ENCODE measurements at places on chromosomes 16 and 17.

DNA sequence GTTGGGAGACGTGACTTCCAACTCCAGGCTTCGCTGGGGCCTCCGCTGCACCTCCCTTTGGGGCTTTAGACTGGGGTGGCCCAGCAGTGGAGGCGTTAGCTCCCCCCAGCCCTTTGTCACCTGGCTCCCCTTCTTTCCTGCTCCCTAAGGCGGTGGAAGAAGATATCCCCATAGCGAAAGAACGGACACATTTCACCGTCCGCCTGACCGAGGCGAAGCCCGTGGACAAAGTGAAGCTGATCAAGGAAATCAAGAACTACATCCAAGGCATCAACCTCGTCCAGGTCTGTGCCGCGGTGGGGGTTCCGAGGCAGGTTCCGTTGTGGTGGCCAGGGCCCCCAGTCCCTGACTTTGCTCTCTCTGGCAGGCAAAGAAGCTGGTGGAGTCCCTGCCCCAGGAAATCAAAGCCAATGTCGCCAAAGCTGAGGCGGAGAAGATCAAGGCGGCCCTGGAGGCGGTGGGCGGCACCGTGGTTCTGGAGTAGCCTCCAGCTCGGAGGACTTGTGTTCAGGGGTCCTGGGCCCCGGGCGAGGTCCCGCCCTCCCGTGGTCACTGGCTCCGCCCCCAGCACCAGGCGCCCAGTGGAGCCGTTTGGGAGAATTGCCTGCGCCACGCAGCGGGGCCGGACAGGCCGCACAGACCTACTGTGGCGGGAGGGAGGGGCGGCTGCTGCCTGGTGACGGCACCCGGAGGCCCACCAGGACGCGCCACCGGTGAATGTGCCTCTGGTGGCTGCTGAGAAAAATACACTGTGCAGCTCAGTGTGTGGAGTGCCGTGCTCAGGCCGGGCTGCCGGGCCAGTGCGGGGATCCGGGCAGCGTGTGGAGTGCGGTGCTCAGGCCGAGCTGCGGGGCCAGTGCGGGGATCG is 3.8 kb downstream of the MRPL12 start:
- no peak for DNase-seq

- DNase-seq, result peak; percentile 98
These were observed 2.3 kb upstream of the UBALD2 start for GRCh38 chr17:76262732-76263344.

GRCh38 chr17:29930409-29931010 is 482 bp upstream of the SSH2 start:
- DNase-seq, result no peak

DNA sequence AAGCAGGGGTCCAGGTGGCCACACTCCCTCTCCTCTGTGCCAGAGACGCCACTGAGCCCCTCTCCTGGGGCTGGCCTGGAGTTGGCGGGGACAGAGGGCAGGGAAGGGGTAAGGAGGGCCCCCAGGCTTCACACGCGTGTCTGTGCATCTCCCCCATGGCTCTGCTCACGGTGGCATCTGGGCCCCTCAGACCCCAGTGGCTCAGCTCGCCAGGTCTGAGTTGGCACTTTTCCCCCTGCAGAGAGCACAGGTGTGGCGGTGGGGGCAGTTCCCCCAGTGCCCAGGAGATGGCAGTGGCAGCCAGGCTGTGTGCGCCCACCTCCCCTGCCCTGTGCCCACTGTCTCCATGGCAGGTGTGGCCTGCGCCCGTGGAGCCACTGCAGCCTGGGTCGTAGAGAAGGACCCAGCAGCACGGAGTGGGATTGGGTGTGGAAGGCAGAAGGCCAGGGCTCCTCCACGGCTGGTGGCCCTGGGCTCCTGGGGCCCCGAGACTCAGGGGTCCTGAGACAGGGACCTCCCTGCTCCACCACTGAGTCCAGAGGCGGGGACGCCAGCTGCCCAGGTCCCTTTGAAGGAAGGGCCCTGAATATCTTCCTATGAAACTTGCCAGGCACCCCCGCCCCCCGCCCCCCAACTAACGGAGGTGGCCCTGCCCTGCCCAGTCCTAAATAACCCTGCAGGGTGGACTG is 4.3 kb upstream of the APRT start:
- no peak for DNase-seq

DNA sequence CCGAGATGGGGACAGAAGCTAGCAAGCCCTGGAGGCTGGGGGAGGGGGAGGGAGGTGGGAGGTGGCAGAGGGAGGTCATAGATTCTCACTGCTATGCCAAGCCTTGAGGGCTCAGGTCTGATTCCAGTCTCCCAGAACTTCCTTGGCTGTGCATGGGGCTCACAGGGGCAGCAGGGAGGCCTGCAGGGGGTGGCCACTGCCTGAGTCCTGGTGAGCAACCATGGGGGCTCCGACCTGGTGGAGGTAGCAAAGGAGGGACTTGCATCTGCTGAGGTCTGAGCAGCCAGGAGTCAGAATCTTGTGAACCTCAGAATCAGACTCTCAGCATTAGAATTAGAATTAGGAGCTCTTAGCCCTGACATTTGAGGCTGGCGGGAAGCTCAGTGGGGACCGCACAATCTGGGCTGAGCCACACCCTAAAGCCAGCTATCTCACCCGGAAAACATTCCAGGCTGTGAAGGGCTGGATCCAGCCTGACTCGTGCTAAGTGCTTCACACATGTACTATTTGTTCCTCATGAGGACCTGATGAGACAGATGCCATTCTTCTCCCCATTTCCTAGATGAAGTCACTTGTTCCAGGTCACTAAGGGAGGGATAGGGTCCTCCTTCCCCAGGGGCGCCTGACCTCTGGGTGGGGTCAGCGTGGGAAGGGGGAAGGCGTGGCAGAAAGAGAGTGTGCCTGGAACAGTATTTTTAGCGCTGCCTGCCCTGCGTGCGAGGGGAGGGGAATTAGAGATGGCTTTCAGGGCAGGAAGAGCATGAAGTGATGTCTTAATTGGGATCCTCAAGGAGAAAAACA is 17.3 kb upstream of the KCNJ12 start:
- DNase-seq, result peak; percentile 86

DNA sequence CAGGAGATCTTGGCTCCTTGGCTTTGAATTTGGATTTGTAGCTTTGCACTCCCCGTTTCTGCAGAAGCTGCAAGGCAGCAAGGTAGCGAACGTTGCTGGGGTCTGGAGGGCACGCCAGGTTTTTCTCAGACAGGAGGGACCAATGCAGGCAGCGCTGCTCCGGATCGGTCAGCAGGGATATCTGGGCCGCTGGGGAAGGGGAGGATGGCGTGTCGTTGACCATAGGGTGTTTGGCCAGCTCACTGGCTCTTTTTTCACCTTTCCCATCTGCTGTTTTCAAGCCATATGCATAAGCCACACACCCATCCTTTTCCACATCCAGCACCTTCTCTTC is 15.8 kb downstream of the C16orf46 start:
- no peak for DNase-seq

DNA sequence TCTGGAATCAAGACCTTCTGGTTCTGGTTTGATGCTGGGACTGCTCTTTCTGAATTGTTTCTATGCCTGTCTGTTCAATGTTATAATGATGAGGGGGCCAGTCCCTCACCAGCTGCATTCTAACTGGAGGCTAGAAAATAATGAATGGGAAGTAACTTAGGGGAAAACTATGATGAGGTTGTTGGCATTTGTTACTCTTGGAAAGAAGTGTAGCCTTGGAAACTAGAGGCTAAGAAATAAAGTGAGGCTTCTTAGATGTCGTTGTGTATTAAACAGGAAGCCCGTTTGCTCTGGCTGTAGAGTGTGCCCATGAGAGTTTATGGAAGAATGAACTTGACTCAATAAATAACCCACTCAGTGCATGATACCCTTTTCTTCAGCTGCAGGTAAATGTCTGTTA is 140.8 kb downstream of the PRKCA start:
- no peak for DNase-seq

- DNase-seq, result peak; percentile 21
These were observed 17.5 kb downstream of the COG7 start for GRCh38 chr16:23435500-23435899.

DNA sequence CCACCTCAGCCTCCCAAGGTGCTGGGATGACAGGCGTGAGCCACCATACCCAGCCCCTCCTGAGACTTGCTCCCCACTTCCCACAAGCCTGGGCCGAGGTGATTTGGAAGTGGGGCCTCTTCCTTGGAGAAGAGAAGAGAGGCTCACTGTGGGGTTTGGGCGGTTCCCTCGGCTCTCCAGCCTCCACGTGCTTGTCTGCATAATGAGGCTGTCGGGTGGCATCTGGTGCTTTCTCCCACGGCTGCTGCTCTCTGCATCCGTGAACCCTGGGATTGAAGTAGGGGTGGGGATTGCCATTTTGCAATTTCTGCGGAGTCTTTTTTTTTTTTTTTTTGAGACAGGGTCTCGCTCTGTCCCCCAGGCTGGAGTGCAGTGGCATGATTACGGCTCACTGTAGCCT is 101.4 kb downstream of the RAP1GAP2 start:
- DNase-seq, result no peak

- no peak for DNase-seq
These were observed 54.2 kb downstream of the SREBF1 start for GRCh38 chr17:17782523-17783115.

DNA sequence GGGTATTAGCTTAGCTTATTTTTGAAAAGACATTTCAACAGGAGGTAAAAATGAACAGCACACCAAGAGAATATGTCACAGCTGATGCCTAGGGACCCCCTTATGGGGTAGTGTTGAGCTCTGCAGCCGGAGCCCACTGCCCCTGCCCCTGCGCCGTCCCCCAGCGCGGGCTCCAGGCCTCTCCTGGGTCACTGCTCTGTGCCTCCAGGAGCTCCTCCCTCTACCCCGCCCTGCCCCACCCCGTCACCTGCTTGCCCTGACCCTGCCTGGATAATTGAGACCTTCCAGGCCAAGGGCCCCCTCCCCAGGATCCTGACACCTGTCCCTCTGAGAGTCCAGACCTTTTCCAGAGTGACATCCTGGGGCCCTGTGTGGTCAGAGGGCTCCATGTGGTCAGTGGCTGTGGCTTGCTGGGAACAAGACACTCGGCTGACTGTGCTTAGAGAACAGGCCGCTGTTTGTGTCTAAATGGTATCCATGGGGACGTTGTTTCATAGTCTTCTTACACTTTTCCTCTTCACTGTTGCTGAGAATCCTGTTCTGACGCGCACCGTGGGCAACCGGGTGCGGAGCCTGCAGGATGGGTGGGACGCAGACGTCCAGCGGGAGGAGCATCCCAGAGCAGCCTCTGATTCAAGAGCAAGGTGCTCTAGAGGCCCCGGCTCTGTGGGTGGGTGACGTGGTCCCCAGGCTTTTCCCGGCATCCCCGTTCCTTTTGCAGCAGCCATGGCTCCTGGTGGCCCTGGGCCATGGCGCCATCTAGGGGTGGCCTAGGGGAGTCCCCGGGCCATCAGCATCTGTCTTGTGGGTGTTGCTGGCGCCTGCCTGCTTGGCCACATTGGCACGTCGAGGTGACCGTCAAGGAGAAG is 20.0 kb upstream of the WFIKKN1 start:
- no peak for DNase-seq

DNA sequence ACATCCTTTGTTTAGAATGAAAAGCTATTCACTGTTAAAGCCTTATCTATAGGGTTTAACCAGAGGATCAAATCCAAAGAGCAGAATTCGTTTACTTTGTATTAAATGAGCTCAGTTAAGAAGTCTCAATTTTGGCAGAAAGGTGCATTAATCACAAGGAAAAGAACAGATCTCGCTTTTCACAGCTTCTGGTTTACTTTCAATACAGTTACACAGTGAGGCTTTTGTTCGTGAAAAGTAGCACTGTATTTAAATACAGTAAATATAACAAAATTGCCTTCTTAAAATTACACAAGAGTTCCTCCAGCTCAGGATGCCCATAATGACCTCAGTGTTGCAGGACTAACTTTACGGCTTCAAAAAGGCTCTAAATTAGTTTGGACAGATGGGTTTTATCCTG is 669.1 kb upstream of the SALL1 start:
- DNase-seq, result no peak

DNA sequence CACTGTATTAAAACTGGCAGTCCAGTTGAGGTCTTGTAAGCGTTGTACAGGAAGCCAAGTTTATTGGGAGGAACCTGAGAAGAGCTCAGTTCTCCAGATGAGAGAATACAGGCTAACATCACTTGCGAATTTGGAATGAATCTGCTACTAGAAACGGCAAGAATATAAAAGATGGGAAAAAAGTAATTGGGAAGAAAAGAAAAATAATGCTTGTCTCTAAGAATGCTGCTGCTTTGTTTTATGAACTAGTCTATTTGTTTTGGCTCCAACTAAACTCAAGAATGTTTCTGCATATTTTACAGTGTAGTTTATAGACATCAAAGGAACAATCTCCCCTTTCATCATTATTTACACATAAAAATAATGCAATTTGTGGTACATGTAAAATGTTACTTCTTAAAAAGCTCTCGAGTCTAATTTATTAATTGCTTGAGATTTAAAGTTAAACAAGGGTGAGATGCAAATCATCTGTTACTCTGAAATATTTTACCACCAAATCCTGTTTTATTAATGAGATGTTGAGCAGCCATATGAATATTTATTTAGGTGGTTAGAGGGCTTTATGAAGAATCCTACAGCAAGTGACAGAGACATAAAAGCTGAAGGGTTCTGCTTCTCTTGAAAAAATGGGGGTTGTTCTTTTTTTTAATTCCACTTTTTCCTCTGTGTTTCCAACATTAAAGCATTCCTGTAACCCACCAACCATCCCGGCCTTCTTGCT is 162.1 kb upstream of the AXIN2 start:
- DNase-seq, result no peak

- no peak for DNase-seq
These were observed 5.4 kb downstream of the NDUFAF8 start for GRCh38 chr17:81244358-81245023.

GRCh38 chr17:4174556-4174955 is 31.6 kb downstream of the CYB5D2 start:
- no peak for DNase-seq

GRCh38 chr17:53819956-53820355 is 2.8 kb upstream of the KIF2B start:
- no peak for DNase-seq

DNA sequence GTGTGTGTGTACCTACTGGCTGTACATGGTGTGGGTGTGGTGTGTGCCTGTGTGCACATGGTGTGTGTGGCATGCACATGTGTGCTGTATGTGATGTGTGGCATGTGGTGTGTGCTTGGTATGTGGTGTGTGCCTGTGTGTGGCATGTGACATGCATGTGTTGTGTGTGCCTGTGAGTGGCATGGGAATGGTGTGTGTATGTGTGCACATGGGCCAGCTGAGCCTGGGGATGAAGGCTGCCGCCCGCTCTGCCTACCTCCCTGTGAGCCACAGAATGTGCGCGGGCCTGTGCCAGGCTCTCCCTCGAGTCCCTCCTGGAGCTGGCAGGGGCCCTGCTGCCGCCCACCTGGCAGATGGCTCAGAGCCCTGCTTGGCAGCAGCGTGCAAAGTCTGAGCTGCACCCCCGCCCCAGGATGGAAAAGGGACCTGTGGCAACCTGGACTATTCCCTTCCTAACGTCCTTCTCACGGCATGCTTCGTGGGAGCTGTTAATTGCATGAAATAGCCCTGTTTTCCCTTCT is 9.3 kb downstream of the PRSS27 start:
- no peak for DNase-seq

Data from large intestine (tissue), 12 donors.